ENCODE measurements at places on chromosomes 6 and 20.

DNA sequence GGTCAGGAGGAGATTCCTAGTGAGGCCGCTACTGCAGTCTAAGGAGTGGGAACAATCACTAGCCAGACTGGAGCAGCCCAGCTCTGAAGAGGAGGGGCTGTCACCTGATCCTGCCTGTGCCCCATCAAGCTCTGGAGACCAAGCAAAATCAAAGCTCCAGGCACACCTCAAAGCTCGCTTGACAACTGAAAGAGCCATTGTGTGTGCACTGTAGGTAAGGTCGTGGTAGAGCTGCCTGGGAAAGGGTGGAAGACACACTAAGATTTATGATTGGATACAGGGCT, 58.2 kb downstream of the CSE1L start:
- no peak for DNase-seq

- no peak for DNase-seq
Measured at GRCh38 chr6:155185544-155185943, 78.3 kb upstream of the CLDN20 start.

DNA sequence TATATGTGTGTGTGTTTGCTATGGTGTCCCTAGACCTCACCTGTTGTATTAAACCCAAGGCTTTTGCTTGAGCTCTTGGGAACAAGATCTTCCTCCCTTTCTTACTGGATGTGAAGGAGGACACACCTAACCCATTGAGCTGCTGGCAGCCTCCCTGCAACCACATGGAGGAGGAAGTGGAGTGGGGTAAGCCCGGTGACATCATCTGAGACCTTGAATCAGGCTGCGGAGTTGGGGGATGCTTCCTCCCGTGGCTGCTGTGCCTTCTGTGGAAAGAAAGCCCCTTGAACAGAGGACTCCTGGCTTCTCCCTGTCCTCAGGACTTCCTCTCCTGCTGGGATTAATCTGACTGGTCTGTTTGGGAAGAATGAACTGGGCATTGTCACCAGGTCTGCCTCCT, 3.3 kb downstream of the CST11 start:
- DNase-seq = peak; percentile 38

GRCh38 chr6:86937219-86938079, at the start of gene HTR1E:
Gene HTR1E, plus strand, starts transcription at chr6:86937528. Its CDS starts 77,807 bp downstream, at chr6:87015335.
- DNase-seq = no peak

- no peak for DNase-seq
Measured at GRCh38 chr6:2917065-2917464, 14.0 kb upstream of the SERPINB9 start.

DNA sequence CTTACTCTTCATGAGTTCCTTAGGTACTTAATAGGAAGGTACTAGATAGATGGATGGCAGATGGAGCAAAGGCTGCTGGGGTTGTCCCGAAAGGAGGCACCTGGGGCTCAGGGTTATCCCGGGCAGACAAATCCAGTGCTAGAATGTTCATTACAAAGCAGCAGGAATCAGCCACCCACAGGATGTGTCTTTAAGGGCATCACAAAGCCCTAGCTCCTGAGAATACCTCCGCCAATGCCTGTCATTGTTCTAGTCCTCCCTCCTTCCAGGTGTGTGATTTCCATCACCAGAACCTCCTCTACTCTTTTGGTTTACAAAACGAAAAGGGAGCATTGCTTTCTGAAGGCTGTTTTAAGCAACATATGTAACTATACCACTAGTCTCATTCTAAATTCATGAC, 138.1 kb downstream of the KIF6 start:
- DNase-seq = no peak

DNA sequence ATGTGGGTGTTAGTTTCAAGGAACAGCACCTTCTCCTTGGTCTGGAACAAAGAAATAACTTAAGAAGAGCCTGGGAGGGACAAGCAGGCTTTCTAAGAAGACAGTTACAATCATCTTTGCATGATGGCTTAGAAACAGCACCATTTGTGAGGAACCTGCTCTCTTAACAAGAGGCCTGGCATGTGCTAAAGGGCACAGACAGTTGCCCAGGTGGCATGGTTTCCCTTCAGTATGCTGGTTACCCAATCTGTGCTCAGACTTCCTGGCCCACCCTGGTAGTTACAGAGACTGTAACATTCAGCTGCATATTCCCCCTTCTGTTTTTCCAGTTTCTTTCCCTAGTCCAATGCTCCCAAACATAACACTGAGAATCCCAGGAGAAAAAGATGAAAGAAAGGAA, 84.0 kb downstream of the CHD6 start:
- DNase-seq = no peak

DNA sequence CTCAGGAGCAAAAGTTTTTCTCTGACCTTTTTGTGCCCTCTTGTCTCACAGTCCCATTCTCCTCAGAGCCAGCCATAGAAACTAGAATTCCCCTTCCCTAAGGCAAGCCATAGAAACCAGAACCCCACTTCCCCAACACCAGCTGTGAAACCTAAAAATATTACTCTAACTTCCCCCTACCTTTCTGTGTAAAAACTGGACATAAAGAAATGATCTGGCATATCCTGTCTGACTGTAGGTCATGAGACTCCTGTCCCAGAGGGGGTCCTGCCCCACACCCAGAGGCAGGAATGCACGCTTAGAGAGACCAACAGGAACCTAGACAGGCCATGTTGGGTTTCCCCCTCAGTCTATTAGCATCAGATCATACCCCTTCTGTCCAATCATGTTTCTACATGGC, 140.6 kb upstream of the SLC22A16 start:
- DNase-seq = no peak

- no peak for DNase-seq
Measured at GRCh38 chr6:73471686-73472290, 10.3 kb downstream of the MTO1 start.

DNA sequence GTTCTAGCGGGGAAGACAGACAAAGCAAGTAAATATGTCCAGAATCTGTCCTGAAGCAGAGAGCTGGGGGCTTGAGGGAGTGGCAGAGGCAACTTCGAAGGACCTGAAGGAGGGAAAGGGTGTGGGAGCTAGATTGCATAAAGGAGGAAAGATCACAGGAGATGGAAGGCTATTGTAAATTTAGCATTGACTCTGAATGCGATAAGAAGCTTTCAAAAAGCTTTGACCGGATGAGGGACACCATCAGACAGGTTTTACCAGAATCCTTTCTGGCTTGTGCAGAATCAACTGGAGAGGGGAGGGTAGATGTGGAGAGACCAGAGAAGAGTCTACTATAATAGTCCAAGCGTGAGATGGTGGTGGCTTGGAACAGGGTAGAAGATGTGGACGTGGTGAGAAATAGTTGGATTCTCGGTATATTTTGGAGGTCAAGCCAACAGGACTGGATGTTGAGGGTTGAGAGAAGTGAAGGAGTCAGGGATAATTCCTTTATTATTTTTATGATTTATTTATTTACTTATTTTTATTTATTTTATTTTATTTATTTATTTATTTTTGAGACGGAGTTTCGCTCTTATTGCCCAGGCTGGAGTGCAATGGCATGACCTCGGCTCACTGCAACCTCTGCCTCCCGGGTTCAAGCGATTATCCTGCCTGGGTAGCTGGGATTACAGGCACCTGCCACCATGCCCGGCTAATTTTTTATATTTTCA, 19.9 kb upstream of the RIPOR3 start:
- no peak for DNase-seq

DNA sequence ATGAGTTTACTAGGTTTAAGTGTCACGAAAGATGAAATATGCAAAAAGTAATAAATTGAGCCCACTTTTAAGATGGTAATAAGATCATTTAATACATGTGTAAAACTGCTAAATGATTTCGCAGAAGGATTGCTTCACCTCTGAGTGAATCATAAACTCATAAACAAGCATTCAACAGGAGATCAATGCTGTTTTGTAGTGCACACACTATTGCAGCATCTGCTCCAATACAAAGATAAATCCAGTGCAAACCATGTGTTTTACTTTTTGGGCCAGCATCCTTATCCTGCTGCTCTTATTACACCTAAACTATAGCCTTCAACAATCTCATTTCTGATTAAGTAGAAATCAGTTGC, 400.1 kb downstream of the NKAIN2 start:
- DNase-seq = no peak

DNA sequence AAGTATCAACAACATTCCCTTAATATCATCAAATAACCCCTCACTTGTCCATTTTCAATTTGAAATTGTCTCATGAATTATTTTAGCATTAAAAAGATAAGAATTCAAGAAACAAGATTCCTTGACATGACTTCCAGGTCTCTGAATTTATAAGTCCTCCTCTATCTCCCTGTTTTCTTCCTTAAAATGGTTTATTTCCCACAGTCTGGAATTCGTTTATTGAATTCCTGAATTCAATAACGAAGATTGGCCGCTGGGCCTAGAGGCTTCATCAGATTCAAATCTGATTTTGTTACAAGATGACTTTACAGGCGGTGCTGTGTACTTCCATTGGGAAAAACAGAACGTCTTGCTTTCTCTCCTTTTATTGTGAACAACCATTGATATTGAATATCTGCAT, 48.9 kb upstream of the NELFCD start:
- no peak for DNase-seq

GRCh38 chr6:7137335-7138045, 29.7 kb downstream of the RREB1 start:
- peak; percentile 35 for DNase-seq

GRCh38 chr6:129785756-129786135, 75.4 kb downstream of the TMEM244 start:
- no peak for DNase-seq

GRCh38 chr6:23145781-23146180, 576.4 kb downstream of the HDGFL1 start:
- DNase-seq = no peak

DNA sequence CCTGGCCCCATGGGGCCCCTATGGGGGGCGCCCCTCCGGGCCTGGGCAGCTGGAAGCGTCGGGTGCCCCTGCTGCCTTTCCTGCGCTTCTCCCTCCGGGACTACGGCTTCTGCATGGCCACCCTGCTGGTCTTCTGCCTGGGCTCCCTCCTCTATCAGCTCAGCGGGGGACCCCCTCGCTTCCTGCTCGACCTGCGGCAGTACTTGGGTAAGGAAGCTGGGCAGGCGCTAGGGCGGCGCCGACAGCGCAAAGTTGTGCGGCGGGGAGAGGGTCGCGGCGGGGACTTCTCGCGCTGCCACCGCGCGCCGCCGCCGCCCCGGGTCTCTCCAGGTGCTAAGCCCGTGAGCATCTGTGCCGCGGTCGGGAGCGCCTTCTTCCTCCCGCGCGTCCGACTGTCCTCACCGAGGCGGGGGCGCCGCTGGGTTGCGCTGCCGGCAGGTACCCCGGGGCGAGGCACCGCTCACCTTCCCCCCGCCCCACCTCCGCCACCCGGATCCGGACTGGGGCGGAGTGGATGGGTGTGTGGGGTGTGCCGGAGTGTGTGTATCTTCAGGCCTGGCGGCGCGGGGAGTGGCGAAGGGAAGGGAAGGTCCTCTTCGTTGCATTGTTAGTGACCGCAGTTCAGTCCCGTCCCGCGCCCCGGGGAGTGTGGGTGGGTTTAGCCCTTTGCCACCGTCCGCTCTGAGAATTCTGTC, 788 bp downstream of the UST start:
- DNase-seq = peak; percentile 17

- no peak for DNase-seq
Measured at GRCh38 chr6:107116328-107116892, 1.1 kb upstream of the BEND3 start.

DNA sequence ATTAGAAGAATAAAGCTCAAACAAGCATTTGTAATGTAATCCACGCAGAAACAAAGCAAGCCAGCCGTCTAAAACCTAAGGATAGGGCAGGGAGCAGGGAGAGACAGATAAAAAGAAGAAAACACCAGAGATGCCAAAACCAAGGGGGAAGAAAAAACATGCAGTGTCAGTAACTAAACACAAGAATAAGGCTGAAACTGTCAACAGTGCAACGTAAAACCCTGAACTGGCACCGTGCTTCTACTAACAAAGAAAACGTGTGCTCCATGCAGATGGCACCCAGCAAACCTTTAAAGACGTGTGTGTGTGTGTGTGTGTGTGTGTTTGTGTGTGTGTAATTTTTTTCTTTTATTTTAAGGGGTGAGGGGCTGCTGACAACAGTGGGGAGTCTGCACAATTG, 88.4 kb upstream of the TAB2 start:
- no peak for DNase-seq
